Stimulated activated CD4-positive, alpha-beta T cell treated with anti-CD3 and anti-CD28 coated beads, TNF-alpha, amount 100 ng/mL, for 1 hour (primary cell): ENCODE measurements at places on chromosomes 2 and 18.

GRCh38 chr18:59873641-59874040 lies 26.2 kb upstream of the PMAIP1 start:
- no peak for DNase-seq

GRCh38 chr18:67035026-67035425 lies 431.1 kb upstream of the CDH19 start:
- no peak for DNase-seq

DNA sequence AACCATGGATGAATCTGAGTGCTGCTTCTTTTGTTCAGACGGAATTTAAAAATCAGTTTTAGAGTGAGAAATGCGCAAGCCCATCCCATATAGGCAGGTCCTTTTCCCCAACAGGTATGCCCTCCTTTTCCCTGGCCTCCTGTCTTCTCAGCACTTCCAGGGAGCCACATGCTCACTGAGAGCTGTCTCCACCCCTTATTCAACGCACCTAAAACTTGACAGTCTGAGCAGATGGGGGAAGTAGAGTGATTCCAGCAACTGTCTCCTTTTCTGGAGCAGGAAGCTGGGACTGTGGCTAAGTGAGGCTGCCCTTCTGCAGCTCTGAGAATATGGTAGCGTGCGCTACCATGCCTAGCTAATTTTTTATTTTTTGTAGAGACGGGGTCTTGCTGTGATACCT lies 53.1 kb upstream of the NOSTRIN start:
- no peak for DNase-seq

GRCh38 chr18:12574494-12575185 lies 83.3 kb downstream of the SPIRE1 start:
- DNase-seq = no peak

DNA sequence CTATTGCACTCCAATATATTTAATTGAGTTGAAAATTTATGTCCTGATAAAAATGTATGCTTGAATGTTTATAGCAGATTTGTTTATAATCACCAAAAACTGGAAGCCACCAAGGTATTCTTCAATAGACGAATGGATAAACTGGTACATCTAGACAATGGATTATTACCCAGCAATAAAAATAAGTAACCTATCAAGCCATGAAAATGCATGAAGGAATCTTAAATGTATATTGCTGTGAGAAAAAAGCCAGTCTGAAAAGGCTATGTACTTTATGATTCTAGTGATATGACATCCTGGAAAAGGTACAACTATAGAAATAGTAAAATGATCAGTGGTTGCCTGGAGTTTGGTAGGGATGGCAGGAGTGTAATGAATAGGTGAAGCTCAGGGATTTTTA lies 580.7 kb downstream of the DCC start:
- DNase-seq = no peak

- no peak for DNase-seq
Observed at GRCh38 chr2:161418715-161419637, 2.9 kb downstream of the TBR1 start.

GRCh38 chr2:238061315-238062202 lies 758 bp downstream of the SCLY start:
- DNase-seq = no peak

DNA sequence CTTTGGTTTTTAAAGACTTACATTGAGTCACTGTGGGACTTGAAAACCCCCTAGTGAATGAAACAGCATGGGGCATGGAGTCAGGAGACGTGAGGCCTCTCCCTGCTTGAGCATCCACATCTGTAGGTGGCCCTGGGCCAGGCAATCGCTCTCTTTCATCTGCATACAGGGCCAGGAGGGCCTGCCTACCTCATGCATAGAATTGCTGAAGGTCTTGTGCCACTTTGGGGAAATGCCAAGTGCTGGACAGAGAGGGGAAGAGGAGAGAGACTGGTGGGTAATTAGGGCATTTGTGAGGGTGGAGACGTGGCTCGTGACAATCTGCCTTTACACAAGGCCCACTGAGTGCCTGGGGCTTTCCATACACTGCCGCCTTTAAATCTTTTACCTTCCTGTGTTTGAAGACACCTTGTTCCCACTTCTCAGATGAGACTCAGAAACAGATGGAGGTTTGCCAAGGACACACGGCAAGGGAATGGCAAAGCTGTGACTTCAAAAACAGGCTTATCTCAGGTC lies 322.2 kb upstream of the HS6ST1 start:
- DNase-seq = no peak

DNA sequence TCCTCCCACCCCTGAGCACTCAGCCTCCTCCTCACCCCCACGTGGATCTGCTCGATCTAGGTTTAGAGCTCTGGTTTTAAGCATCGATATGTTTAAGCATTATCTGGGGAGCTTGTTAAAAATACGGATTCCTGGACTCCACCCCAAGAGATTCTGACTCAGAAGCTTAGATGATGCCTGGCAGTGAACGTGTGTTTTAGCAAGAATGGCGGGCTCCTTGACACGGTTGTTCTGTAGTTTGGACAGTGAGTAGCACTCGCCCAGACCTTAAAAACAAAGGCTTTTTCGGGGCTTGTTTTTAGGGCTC lies 47.3 kb downstream of the LDLRAD4 start:
- no peak for DNase-seq

GRCh38 chr18:30361864-30362540 lies 680.5 kb downstream of the DSC3 start:
- DNase-seq = no peak

DNA sequence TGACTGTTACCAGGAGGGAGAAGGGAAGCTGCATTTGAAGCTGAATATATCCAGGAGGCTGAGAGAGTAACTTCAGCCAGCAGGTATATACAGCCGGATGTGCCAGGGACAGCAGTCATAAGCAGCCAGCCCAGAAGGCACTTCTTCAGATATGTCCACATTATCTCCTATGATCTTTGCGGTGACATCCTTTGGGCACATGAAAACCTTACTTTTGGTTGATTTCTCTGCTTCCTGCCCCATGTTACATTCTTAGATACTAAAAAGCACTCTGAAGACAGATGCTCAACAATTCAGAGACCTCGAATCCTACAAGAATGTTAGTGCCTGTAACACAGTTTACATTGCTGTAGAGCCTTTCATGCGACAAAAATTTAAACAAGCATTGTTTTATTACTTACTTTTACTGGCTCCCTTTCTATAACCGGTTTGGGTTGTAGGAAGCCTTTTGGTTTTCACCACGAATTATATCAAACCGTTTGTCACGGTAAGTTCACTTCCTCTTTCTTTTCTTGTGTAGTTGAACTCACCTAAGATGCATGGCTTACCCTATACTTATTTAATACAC lies 50.3 kb upstream of the TLK1 start:
- DNase-seq = peak; percentile 3

DNA sequence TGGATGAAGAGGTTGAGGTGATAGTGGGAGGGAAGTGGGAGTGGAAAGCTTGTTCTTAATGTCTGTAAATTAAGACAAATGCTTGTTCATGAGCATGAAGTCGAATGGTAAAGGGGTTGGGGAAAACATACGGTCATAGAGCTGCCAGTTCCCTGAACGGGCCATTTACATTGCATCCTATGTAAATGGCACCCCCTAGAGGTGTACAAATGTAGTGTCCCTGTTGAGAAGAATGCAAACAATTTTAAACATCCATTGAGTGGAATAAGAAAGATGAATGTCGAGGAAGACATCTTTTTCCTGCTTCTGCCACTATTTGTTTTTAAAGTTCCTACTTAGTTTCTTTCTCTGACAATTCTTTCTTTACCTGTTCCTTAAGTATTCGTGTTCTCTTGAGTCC lies 155.7 kb downstream of the RDH14 start:
- DNase-seq = no peak

GRCh38 chr2:58195662-58196061 lies 45.5 kb downstream of the FANCL start:
- no peak for DNase-seq

GRCh38 chr2:30273574-30273929 lies 42.2 kb downstream of the LBH start:
- DNase-seq = no peak

GRCh38 chr2:31457651-31458050 lies 43.1 kb upstream of the XDH start:
- DNase-seq = no peak

DNA sequence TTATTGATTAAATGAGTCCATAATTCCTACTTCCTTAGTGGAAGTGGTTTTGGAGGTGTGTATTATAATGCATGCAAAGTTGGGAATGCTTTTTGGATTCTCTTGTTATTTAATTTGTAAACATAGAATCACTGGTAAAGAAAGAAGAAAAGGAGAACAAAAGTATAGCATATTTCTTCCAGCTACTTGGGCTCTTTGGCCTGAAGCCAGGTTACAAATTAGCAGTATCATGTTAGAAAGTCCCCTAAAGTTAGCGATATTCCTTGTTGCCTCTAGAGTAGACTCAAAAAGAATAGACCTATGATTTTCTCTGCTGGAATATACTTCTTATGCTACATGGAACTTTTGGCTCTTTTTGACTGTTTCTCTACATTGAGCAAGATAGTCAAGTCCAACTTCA lies 60.6 kb upstream of the CD28 start:
- DNase-seq = no peak

- DNase-seq = no peak
Observed at GRCh38 chr2:119289093-119289492, 65.5 kb downstream of the STEAP3 start.

- no peak for DNase-seq
Observed at GRCh38 chr18:44805176-44805575, 124.5 kb downstream of the SETBP1 start.

DNA sequence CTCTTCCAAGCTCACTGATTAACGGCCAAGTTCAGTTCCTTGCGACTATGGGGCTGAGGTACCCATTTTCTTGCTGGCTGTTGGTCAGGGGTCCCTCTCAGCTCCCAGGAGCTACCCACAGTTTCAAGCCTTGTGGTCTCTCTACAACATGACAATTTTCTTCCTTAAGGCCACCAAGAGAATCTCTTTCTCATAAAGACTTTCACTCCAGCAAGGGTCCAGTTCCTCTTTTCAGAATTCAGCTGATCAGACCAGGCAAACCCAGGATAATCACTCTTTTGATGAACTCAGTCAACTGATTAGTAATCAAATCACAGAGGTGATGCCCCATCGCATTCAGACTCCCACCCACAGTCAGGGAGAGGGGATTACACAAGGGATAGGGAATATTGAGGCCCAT lies 129.7 kb downstream of the IRS1 start:
- no peak for DNase-seq

DNA sequence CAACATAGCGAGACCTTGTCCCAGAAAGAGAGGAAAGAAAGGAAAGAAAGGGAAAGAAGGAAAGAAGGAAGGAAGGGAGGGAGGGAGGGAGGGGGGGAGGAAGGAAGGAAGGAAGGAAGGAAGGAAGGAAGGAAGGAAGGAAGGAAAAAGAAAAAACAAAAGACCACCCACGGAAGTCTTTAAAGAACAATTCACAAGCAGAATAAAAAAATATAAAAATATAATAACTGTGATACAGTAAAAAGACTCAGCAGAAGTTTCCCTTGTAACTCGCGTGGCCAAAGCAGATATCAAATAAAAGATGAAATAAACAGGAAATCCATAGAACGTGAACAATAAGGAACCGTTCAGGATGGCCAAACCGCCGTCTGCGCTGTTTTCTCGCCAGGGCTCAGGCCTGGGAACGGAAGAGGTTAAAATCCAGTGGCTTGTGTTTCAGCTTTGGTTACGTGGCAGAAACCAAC lies 1.2 kb upstream of the SLC1A4 start:
- DNase-seq = no peak

- no peak for DNase-seq
Observed at GRCh38 chr2:44285174-44285573, 9.9 kb downstream of the SLC3A1 start.

- DNase-seq = no peak
Observed at GRCh38 chr18:10519366-10519765, 6.5 kb upstream of the NAPG start.

- DNase-seq = no peak
Observed at GRCh38 chr2:11411768-11412448, 54.1 kb downstream of the E2F6 start.

- DNase-seq = no peak
Observed at GRCh38 chr2:88933091-88933490, 241.6 kb downstream of the RPIA start.

- no peak for DNase-seq
Observed at GRCh38 chr2:65431421-65432226, 775 bp downstream of the SPRED2 start.

GRCh38 chr2:75828826-75829225 lies 118.1 kb upstream of the GCFC2 start:
- no peak for DNase-seq

DNA sequence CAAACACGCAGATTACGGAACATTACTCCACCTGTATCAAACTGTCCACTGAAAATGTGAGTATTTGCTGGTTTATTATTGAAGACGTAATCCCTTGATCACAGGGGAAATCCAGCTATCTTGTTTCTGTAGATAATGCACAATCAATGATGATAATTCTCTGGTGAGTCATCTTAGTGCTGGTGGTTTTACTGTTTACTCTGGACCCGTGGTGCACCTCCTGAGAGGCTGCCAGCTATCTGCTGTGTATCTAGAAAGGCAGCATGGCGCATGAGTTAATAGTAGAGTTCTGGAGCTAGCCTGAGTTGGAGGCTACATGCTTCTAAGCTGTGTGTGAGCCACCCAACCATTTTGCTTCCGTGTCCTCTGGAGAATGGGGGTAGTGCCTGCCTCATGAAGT lies 6.5 kb downstream of the NCAPH start:
- DNase-seq = no peak

- DNase-seq = no peak
Observed at GRCh38 chr2:69680001-69680675, 36.6 kb upstream of the AAK1 start.

GRCh38 chr2:119841550-119841949 lies 81.8 kb downstream of the PTPN4 start:
- DNase-seq = no peak

GRCh38 chr2:152720794-152721193 lies 2.4 kb downstream of the ARL6IP6 start:
- no peak for DNase-seq

GRCh38 chr2:70643715-70644114 lies 90.1 kb upstream of the TGFA start:
- DNase-seq = no peak

DNA sequence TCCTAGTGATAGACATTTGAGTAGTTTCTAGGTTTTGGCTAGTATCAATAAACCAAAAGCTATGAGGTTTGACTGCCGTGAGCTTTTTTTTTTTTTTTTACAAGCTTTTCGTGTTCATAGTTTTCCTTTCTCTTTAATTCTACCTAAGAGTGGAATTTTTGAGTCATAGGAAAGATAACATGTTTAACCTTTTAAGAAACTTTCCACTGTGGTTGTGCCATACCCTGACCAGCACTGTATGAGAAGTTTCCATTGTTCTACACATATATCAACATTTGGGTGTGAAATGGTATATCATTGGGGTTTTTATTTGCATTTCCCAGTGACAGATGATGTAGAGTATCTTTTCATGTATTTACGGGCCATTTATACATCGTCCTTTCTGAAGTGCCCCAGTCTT lies 31.7 kb downstream of the UBE2F start:
- DNase-seq = no peak

DNA sequence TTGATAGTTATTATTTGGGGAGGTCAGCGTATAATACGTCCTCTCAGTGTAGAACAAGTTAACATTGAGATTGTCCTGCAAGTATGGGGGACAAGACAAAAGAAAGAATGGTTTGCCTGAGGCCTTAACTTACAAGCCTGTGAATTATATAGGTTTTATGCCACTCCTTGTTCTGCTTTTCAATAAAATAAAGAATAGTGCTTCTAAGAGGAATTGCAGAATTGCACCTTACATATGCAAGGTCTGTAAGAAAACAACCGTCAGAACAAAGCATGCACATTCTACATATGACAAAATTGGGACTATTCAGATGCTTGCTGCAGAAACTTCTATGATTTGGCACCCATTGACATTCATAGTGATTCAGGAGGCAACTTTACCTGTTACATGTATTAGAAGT lies 785.0 kb downstream of the NR4A2 start:
- DNase-seq = no peak

- DNase-seq = no peak
Observed at GRCh38 chr2:235897992-235898391, 270.2 kb downstream of the GBX2 start.
